A549 treated with GW870086 at 1 μM for 4 hours (cell line): ENCODE measurements at places on chromosomes 4 and X. TPM values are rescaled to one million over a fixed set of nuclear protein-coding genes. Genes with fewer than 3 reads are reported as not detected.

PLP1 gene
- not detected in 5 replicates for total RNA-seq

GAGE12F gene
- not detected in 5 replicates for total RNA-seq

IRF2 gene
- total RNA-seq = 8.9 to 10.1 TPM (median 9.2 TPM) in 5 replicates

TMPRSS11B gene
- total RNA-seq = not detected in 5 replicates

RHOXF1 gene
- total RNA-seq = not detected in 5 replicates

RAB41 gene
- total RNA-seq = not detected in 5 replicates

TMPRSS11F gene
- not detected in 5 replicates for total RNA-seq

CXorf49 gene
- total RNA-seq = not detected in 5 replicates

HTN3 gene
- total RNA-seq = not detected in 5 replicates
